ENCODE measurements at places on chromosomes 12 and 14. TPM values are rescaled to one million over a fixed set of nuclear protein-coding genes. Genes with fewer than 3 reads are reported as not detected.

Gene RASSF9
- 1.2 TPM for total RNA-seq

Gene GDF3
- not detected for total RNA-seq

Gene KRT2
- not detected for total RNA-seq

Gene SMCO2
- not detected for total RNA-seq

Gene CLEC12A
- total RNA-seq, result not detected

Gene RNASE13
- not detected for total RNA-seq

Gene GAS2L3
- 28.3 TPM for total RNA-seq

Gene KRT71
- total RNA-seq, result not detected

Gene TNS2
- 30.9 TPM for total RNA-seq

Gene DACT1
- 0.46 TPM for total RNA-seq

Gene HCAR2
- not detected for total RNA-seq

Gene SLC15A5
- total RNA-seq, result not detected

Gene SMIM41
- total RNA-seq, result not detected

Gene KRT8
- 10.6 TPM for total RNA-seq

Gene WNT1
- total RNA-seq, result not detected

Gene DPY19L2
- 1.9 TPM for total RNA-seq

Gene BBOF1
- 2.4 TPM for total RNA-seq

Gene HOXC9
- not detected for total RNA-seq

Gene KRT79
- total RNA-seq, result not detected

Gene MYH7
- total RNA-seq, result not detected

Gene TAS2R8
- not detected for total RNA-seq

Gene DAAM1
- total RNA-seq, result 33.0 TPM

Gene DPPA3
- total RNA-seq, result not detected

Gene BRMS1L
- total RNA-seq, result 6.2 TPM

Gene ASPG
- total RNA-seq, result not detected

Gene SLC24A4
- not detected for total RNA-seq
